Activated naive CD8-positive, alpha-beta T cell treated with anti-CD3 and anti-CD28 coated beads for 36 hours (primary cell): ENCODE measurements at places on chromosomes 4 and X. TPM values are rescaled to one million over a fixed set of nuclear protein-coding genes. Genes with fewer than 3 reads are reported as not detected.

TKTL2 gene
- not detected for total RNA-seq

PLAC8 gene
- 140 TPM for total RNA-seq

SASH3 gene
- total RNA-seq, result 123 TPM

CT45A5 gene
- total RNA-seq, result not detected

PUDP gene
- 22.0 TPM for total RNA-seq

MID1 gene
- total RNA-seq, result 0.28 TPM

FAM184B gene
- total RNA-seq, result not detected

ARL9 gene
- 0.46 TPM for total RNA-seq

HNRNPH2 gene
- 19.3 TPM for total RNA-seq

GRPR gene
- total RNA-seq, result not detected

DNA sequence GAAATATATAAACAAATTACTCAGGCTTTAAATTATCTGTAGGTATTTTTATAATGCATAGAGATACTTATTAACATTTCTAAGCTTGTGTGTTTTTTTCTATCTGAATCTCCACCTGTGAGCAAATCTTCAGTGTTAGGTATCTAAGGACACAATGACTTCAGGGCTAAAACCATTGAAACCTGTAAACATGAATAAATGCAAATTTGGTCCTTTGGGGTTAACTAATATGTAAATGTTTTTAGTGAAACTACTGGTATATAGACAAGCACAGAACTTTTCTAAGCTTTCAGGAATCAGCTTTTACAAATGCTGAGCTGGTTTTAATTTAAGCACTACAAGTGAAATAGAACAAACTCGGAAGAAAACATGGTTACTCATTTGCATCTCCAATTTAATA, 147.9 kb downstream of the FBXO8 start:
- no peak for DNase-seq

DNA sequence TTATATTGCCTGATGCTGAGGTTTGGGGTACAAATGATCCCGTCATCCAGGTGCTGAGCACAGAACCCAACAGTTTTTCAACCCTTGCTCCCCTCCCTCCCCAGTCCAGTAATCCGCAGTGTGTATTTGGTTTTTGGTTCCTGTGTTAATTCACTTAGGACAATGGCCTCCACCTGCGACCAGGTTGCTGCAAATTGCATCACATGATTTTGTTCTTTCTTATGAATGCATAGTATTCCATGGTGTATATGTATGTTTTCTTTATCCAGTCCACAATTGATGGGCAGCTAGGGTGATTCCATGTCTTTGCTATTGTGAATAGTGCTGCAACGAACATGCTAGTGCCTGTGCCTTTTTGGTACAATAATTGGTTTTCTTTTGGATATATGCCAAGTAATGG, 25.4 kb downstream of the GABRQ start:
- DNase-seq, result no peak

- no peak for DNase-seq
Measured at GRCh38 chr4:36427696-36428095, 146.3 kb downstream of the DTHD1 start.

DNA sequence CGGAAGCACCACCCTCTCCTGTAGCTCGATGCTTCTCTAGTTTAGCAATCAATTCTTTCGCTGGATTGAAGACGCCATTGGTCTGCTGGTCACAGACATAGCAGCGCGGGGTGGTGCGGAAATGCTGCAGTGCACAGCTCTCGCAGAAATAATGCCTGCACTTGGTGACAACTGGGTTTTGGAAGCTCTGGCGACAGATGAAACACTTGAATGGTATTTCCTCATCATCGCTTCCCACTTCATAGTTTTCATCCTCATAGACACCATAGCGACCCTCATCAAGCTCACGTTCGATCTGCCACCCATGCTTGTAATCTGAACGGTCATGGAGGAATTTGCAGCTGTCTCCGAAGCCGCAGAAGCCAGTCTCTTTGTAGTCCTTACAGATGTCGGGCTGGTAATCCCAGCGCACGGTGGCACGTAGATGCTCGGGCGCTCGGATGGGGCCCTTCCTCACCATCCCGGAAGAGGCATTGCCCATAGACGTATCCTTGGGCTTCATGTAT, 854 bp downstream of the RNF113A start:
- DNase-seq, result peak; percentile 21

GRCh38 chr4:1399508-1400190, 6.6 kb downstream of the NKX1-1 start:
- no peak for DNase-seq

DNA sequence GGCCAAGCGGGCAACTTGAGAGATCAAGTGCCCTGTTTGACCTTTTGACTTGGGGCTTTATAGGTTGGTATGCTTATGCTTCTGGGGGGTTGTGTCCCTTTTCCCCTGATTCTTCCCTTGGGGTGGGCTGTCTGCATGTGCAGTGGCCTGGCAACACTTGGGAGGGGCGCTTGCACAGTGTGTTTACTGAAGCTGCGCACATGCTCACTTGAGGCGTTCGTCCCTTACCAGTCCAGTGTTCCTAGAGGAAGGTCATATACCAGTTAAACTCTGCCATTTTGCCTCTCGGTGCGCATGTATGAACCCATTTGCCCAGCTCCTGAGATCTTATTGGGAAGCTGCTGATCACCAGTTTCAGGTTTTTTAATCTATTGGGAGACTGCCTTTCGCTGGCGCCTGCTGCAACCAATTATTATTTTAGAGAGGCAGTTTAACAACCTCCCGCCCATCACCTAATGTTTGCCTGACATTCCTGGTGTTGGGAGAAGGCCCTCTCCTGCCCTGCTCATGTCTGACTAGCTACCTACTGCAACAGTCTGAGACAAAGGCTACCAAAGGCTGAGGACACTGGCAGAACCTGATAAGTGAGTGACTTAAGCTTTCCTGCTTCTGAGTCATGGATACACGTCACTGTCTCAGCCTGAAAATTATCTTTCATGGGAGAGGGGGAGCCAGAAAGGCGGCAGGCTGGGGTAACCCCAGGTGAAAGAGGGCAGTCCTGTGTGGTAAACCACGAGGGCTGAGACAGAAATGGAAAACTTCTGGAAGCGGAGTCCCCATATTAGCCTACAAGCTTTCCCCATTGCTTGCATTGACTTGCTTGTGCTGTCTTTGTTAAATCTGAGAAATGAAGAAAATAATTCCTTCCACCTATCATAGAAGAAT, 97.6 kb downstream of the CPE start:
- DNase-seq, result no peak

DNA sequence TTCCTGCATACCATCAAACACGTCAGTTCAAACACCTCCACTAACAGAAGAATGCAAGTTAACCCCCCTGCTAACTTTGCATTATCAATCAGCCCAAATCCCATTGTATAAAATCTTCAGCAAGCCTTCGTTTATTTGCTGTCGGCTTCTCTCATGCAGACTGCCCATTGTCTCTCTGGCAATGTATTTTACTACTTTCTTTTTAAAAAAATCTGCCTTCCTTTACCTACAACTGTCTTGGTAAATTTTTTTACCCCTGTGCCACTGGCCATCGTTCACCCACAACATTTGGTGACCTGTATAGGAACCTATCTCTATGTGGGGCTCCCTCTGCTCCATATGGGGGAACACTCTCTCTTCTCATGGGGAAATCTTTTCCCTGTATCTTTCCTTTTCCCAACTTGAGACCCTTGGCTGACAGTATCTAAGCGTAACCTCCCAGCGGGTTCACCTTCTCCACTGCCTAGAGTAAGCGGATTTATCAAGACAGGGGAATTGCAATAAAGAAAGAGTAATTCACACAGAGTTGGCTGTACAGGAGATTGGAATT, 244.6 kb downstream of the CPXCR1 start:
- no peak for DNase-seq

DNA sequence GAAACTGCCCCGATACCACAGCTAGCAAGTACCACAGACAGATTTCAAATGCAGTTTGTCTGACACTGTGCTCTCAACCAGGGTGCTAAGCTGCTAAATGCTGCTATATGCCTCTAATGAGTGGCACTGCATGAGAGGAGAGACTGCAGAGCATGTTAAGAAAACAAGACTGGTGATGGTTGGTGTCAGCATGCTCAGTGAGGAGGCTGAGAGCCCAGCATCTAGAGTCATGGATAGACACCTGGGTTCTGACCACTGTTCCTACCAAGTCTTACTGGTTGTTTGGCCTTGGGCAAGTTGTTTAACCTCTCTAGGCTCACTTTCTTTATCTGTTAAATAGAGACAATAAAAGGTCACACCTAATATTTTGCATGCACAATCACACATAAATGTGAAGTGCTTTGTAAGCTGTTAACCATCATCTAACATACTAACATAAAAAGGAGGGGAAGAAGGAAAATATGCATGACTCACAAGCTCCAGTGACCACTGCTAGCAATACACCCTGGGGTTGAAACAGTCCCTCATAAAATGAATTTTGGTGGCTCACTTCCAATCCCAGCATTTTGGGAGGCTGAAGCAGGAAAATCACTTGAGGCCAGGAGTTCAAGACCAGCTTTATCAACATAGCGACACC, 20.7 kb downstream of the HHIP start:
- no peak for DNase-seq

- no peak for DNase-seq
Measured at GRCh38 chrX:41322821-41323603, 10.9 kb upstream of the DDX3X start.

GRCh38 chr4:68267433-68267944, 22.0 kb upstream of the TMPRSS11B start:
- no peak for DNase-seq

- no peak for DNase-seq
Measured at GRCh38 chr4:52926196-52926974, 64.3 kb downstream of the RASL11B start.

DNA sequence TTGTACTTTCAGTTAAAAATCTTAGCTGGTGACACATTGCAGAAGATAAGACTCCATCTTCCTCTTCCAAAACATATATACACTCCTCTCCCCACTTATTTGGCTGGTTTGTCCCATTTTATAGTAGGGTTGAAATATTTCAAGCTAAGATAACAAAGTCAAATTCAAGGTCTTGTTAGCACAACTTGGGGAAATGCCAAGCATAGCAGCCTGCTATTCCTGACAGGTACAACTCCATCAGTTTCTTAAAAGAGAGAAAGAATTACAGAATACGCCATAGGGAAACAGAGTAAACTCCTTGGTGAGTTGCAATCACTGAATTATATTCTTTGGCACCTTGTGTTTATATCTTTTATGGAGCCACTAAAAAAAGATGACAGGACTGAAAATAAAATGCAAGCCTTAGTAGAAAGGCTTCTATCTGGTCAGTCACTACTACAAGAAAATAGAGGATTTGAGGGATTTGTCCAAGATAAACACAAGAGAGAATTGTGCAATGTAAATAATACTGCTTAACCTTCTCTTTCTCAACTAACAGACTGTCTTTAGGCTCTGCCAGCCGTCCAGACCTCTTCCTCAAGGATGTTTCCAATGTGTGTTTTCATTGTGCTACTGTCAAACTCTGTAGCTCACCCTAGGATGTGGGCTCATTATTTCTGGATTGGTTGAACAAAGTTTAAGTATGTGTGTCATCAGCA, 170.3 kb downstream of the VEGFC start:
- DNase-seq, result no peak

GRCh38 chr4:6341696-6342095, 72.0 kb downstream of the WFS1 start:
- no peak for DNase-seq

DNA sequence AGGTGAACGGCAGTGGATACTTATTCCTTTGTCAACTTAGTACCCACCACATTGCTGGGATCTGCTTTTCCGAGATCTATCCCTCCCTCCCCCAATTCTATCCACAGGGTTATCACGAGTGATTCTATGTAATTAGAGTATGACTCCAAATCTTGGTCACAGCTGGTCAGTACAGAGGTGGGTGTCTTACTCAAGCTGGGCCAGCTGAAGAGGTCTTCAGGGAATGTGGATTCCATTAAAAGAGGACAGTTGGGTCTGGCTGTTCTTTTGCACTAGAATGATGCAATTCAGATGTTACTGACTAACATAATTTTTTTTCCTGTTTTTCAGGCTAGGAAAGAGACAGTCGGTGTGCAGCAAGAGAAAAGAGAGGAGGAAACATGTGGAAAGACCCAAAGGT, 92.3 kb downstream of the HS3ST1 start:
- no peak for DNase-seq

GRCh38 chr4:150250998-150251651, 172.9 kb downstream of the DCLK2 start:
- DNase-seq, result no peak

- no peak for DNase-seq
Measured at GRCh38 chrX:12002876-12003275, 135.4 kb upstream of the FRMPD4 start.

DNA sequence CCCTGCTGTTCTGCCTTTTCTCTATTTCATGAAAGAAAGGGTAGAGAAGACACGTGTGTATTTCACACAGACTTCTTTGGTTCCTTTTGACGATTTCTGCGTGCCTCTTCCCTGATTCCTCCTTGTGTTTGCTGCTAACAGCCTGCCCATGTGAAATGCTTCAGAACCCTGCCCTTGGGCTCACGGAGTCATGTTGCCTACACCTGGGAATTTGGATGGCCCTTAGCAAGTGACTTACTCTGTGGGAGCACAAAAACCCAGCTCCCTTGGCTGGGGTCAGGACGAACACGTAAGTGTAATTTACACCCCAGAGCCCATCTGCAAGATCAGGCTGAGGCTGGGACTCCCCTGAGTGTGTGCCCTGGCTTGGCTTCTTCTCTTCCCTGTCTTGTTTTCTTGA, 220.3 kb upstream of the BCOR start:
- no peak for DNase-seq

- no peak for DNase-seq
Measured at GRCh38 chr4:109979920-109980717, 67.4 kb downstream of the EGF start.

GRCh38 chr4:125062115-125063050, 252.4 kb upstream of the FAT4 start:
- DNase-seq, result no peak

DNA sequence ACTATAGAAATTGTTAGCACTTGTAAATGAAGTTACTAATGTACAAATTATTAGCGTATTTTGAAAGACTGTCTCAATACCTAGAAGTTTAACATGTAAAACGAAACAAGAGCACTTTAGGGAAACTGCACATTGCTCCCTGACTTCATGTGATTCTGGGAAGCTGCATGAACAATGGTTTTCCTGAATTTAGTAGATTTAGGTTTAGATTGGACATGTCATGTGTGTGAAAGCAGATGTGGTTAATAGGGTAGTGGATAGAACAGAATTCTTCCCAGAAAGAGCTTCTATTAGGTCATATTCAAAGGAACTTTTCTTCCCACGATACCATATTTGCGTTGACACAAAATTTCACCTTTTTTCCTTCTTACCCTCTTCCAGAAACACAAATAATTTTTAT, 14.9 kb upstream of the CXCL8 start:
- DNase-seq, result no peak

DNA sequence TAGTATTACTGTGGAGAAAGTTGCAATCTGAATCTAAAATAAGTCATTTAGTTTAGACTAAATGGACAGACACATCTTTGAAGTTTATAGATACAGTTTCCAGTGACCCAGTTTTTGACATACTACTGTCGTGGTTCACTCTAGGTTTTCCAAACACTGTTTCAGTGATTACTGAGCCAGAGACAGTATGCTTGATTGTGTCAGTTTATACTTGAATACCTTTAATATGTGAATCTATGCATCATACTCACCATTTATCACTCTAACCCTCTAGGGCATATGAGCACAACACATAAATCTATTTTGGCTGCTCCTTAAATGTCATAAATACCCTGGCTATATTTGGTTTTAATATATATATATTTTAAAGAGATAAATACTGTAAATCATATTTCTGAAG, 173.5 kb downstream of the GRID2 start:
- DNase-seq, result no peak

- DNase-seq, result no peak
Measured at GRCh38 chr4:164871673-164872072, 5.3 kb upstream of the APELA start.

- DNase-seq, result no peak
Measured at GRCh38 chr4:89270792-89271191, 36.8 kb downstream of the GPRIN3 start.
